Cardiac fibroblast (primary cell): ENCODE measurements at places on chromosomes 1 and 21.
A peak's percentile ranks its signal among the peaks of the same experiment; 100 is the strongest.

DNA sequence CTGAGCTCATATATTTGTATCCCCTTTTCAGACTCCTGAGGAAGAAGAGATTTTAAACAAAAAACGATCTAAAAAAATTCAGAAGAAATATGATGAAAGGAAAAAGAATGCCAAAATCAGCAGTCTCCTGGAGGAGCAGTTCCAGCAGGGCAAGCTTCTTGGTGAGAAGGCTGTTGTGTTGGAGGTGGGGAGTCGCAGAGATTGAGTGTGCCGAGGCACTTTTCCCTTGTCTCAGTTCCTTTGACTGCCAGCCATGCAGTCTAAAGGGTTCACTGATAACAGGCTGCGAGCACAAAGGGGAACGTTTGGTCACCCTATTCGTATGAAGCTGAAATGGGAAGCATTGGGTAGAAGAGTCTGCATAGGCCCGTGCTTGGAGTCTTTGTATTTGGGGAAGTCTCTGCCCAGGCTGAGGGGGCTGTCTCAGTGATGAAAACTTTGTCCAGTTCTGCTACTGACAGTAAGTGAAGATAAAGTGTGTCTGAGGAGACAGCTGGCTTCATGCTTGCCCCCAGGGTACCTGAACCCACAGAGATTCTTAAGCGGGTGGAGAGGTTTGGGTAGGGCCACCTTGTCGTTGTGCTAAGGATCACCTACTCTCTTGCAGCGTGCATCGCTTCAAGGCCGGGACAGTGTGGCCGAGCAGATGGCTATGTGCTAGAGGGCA lies 2.8 kb downstream of the RPS8 start:
- no peak for DNase-seq

GRCh38 chr1:222443566-222443965 lies 104.3 kb downstream of the HHIPL2 start:
- no peak for DNase-seq

- no peak for DNase-seq
These were observed 25.8 kb upstream of the LRRC8C start for GRCh38 chr1:89607156-89607555.

GRCh38 chr1:107291987-107292386 lies 151.1 kb downstream of the NTNG1 start:
- no peak for DNase-seq

- DNase-seq: peak; percentile 56
These were observed 41.2 kb upstream of the ADARB1 start for GRCh38 chr21:45032977-45033710.

GRCh38 chr1:180241716-180242544 lies 11.9 kb downstream of the LHX4 start:
- DNase-seq: peak; percentile 28

GRCh38 chr1:29082519-29082918 lies 41.2 kb downstream of the TMEM200B start:
- DNase-seq: no peak
